ENCODE measurements at places on chromosomes 2 and 18. TPM values are rescaled to one million over a fixed set of nuclear protein-coding genes. Genes with fewer than 3 reads are reported as not detected.

DNA sequence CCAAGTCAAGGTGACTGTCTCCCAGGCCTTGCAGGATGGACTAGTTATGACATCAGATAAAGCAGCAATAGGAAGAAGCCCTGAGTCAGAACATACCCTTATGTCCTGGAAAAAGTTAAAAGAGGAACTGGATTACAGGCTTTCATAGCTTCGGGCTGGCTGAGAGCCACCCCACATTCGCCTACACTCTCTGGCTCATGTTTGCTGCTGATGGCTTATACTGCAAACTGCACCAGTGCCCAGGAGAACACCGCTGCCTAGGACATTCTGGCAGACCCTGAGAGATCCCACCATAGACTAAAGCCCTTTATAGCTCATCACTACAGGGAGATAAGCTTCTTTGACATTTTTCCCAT lies 20.3 kb downstream of the SLC8A1 start:
- DNase-seq: peak; percentile 53
- no peaks in the 10 kb centered on the region for H3K27me3 ChIP-seq
- peaks cover 23% of the 10 kb centered on the region for H3K4me1 ChIP-seq
- H3K4me3 ChIP-seq: no peak overlapping the region

DNA sequence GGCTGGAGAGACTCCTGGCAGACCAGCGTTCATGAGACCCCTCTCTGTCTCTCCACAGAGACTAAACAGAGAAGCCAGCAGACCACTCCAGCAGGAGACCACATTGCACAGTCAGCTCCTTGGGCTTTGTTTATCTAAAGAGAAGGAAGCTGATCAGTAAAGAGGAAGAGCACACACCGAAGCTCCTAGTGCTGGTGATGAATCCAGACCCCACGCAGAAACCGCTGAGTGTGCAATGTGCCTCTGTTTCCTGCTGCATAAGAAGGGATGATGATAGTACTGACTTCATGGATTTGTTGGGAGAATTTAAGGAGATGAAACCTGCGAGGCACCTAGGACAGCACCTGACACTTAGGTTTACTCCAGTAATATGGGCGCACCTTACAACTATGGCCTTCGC lies 544.1 kb upstream of the ID2 start:
- no peaks in the 10 kb centered on the region for H3K36me3 ChIP-seq
- no peak for DNase-seq
- H3K27me3 ChIP-seq: no peaks in the 10 kb centered on the region
- no peak overlapping the region for H3K4me3 ChIP-seq
- H3K27ac ChIP-seq: no peak overlapping the region

GRCh38 chr18:77765468-77765867 lies 515.8 kb downstream of the GALR1 start:
- H3K27ac ChIP-seq: no peak overlapping the region
- no peak overlapping the region for H3K4me3 ChIP-seq
- no peak for DNase-seq
- no peaks in the 10 kb centered on the region for H3K36me3 ChIP-seq
- H3K27me3 ChIP-seq: peaks cover 5% of the 10 kb centered on the region
- no peaks in the 10 kb centered on the region for H3K4me1 ChIP-seq

DNA sequence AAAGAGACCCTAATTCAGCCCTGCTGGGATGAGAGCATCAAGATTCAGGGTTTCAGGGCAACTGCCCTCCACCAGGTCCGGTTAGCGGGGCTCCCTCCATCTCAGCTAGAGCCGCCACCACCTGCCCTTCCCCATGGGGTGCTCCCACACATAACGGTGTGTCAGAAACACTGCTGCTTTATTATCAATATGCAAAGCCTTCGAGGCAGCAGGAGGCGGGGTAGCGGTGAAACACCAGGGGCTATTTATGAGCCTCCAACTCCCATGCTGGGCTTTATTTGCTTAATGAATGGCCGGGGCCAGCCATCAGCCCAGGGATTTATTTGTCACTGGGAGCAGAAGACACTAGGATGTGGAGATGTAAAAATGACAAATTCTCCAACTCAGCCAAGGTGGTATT lies 109.8 kb downstream of the GALNT14 start:
- no peak overlapping the region for H3K4me3 ChIP-seq
- H3K36me3 ChIP-seq: no peaks in the 10 kb centered on the region
- no peaks in the 10 kb centered on the region for H3K27me3 ChIP-seq
- H3K27ac ChIP-seq: no peak overlapping the region
- H3K4me1 ChIP-seq: no peaks in the 10 kb centered on the region

DNA sequence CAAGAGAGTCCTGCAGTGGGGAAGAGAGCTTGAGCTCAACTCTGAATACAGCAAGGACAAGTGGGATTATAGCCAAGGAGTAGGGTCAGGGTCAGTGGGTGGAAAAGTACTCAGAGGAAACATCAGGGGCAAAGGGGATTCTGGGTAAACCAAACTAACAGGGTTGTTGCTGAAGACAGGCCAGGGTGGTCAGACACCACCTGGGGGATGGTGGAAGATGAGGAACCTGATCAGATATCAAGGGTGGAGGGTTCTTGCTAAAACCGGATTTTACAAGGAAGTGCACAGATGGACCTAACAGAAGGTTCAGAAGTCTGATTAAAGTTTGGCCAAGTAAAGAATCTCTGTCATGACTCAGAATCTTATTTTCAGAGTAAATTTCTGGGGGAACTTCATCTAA lies 16.5 kb downstream of the OSBPL1A start:
- H3K27ac ChIP-seq: no peak overlapping the region
- peaks cover 10% of the 10 kb centered on the region for H3K36me3 ChIP-seq
- no peak for DNase-seq
- no peaks in the 10 kb centered on the region for H3K4me1 ChIP-seq
- H3K27me3 ChIP-seq: no peaks in the 10 kb centered on the region

The CCT4 gene
- 95.7 TPM for total RNA-seq

DNA sequence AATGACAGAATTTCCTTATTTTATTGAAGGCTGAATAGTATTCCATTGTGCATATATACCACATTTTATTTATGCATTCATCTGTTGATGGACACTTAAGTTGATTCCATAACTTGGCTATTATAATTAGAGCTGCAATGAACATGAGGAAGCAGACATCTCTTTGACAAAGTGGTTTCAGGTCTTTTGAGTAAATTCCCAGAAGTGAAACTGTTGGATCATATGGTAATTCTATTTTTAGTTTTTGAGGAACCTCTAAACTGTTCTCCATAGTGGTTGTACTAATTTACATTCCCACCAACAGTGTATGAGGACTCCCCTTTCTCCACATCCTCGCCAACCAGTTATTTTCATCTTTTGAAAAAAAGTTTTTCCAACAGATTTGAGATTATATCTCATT lies 77.5 kb downstream of the TMEM200C start:
- DNase-seq: no peak
- H3K4me3 ChIP-seq: no peak overlapping the region
- no peak overlapping the region for H3K27ac ChIP-seq
- no peaks in the 10 kb centered on the region for H3K27me3 ChIP-seq

- no peaks in the 10 kb centered on the region for H3K4me1 ChIP-seq
- H3K36me3 ChIP-seq: no peaks in the 10 kb centered on the region
- no peak overlapping the region for H3K27ac ChIP-seq
- peaks cover 2% of the 10 kb centered on the region for H3K27me3 ChIP-seq
- no peak for DNase-seq
These were observed 236.8 kb upstream of the ATP5MC3 start for GRCh38 chr2:175418224-175418835.

The NT5C1B gene
- total RNA-seq: not detected

DNA sequence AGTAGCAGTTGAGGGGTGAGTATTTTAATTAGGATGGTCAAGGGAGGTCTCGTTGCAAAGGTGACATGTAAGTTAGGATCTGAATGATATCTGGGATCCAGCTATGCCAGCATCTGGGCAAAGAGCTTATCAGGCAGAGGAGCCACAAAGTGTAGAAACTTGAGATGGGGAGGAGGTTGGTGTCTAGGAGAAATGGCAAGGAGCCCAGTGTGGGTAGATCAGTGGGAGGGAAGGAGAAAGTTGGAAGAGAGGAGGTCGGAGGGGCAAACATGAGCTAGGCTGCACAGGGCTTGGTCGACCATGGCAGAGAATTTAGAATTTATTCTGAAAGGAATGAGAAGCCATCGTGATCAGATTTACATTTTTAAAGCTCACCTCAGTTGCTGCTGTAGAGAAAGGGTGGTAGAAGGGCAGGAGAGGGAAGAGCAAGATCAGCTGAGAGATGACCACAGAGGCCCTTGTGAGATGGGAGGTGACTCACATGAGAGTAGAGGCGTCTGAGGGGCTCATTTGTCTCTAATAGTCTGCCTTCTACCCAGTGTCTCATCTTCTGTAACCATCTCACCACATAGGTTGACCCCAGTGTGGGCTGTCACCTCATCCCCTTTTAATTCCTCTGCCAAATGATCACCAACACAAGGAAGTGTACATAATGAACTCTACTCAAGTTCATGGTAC lies 170.0 kb downstream of the ETAA1 start:
- no peak overlapping the region for H3K4me3 ChIP-seq
- no peaks in the 10 kb centered on the region for H3K27me3 ChIP-seq
- no peak for DNase-seq
- no peak overlapping the region for H3K27ac ChIP-seq
- no peaks in the 10 kb centered on the region for H3K36me3 ChIP-seq
- no peaks in the 10 kb centered on the region for H3K4me1 ChIP-seq

- DNase-seq: no peak
- H3K27ac ChIP-seq: no peak overlapping the region
- H3K27me3 ChIP-seq: no peaks in the 10 kb centered on the region
- no peaks in the 10 kb centered on the region for H3K36me3 ChIP-seq
These were observed 38.5 kb downstream of the ACKR3 start for GRCh38 chr2:236608188-236608525.

DNA sequence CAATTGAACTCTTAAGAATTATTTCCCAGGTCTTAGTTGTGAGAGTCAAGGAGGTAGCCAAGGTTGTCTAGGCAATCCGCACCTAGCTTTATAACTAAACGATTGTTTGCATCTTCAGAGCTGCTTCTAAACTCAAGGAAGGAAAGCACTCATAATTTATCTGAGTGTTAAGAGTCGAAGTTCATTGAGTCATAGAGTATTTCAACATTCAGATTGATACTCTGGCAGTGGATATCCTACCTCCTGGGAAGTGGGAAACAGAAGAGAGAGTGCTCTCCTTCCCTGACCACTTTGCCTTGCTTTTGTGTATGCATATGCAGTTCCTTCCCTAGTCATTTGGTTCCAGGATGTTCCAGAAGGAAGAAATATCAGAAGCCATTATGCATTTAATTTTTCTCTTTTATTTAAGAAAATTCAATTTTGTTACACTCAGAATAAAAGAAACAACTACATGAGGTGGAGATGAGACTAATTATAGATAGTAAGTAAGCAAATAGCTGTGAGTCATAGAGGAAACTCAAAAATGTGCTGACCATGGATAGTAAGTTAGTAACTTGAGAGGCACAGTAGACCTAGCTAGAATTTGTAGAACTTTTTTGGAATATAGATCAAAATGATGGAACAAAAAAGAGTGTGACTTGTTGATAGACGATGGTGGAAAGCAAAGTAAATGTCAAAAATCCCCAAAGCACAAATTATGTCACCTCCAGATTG lies 35.4 kb upstream of the FSHR start:
- DNase-seq: no peak
- no peaks in the 10 kb centered on the region for H3K4me1 ChIP-seq
- no peaks in the 10 kb centered on the region for H3K36me3 ChIP-seq
- no peak overlapping the region for H3K4me3 ChIP-seq
- no peak overlapping the region for H3K27ac ChIP-seq

DNA sequence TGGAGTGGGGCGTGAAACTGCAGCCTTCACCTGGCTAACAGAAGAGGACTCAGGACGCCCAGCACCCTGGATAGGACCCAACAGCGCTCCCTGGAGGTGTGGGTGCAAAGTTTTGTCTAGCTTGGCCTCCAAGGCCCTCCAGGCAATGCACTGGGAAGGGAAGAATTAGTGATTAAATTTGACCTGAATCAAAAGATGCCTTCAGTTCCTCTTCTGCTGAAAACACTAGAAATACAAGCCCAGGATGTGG lies 779 bp upstream of the TRIB2 start:
- no peaks in the 10 kb centered on the region for H3K36me3 ChIP-seq
- DNase-seq: peak; percentile 86
- peak overlapping the region; percentile 88 for H3K4me3 ChIP-seq
- H3K4me1 ChIP-seq: peaks cover 22% of the 10 kb centered on the region

DNA sequence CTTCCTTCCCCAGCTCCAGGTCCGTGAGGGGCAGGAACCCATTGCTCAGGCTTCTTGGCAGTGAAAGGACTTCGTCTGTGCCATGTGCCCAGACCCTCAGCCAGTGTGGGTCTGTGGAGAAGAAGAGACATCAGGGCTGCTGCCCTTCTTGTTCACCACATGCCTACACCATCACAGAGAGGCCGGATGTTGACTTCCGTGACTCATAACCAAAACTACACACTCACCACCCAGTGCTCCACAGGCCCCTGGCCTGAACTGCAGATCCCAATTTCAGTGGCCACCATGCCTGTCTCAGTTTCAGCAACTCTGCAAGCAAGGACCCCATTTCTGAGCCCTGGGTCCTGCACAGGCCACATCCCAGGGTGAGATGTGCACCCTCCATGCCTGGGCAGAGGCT lies 332.6 kb upstream of the SALL3 start:
- H3K4me3 ChIP-seq: no peak overlapping the region
- H3K27ac ChIP-seq: no peak overlapping the region
- H3K36me3 ChIP-seq: no peaks in the 10 kb centered on the region
- H3K4me1 ChIP-seq: peaks cover 13% of the 10 kb centered on the region

The CABLES1 gene
- 44.2 TPM for total RNA-seq

DNA sequence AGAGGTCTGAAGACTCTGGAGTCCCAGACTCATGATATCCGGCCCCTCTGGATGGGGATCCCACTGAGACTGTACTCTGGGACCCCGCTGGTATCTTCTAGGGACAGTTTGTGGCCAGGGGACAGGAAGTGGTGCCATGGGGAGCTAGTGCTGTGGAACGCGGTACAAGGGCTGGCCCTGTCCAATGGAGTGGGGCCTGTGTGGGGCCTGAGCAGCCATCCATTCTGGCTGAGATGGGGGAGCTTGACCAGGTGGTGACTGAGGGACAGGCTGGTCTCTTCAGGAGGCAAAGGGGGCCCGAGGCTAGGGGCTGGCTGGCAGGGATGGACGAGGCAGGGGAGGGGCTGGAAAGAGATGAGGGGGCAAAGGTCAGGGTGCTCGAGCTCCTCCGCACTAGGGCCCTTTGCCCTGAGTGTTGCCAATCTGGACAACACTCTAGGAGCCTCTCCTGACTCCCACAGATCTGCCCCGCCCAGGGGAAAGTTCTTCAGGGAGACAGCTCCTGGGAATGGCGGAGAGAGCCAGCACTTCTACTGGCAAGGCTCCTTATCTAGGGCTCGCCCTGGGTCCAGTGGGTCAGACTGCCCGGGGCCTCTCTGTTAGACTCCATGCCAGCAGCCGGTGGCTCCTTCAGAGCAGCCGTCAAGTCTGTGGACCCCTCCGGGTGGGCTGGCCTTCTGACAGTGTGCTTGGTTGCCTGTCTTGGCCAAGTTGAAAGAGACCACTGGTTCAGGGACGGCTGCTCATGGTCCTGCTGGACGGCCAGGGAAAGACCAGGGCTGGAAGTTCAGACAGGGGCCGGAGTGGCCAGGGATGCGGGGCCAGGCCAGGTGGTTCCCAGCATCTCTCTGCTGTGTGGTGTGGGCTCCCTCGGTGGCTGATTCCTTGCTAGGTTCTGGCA lies 12.3 kb downstream of the MALL start:
- no peaks in the 10 kb centered on the region for H3K36me3 ChIP-seq
- H3K4me1 ChIP-seq: peaks cover 78% of the 10 kb centered on the region
- no peak overlapping the region for H3K4me3 ChIP-seq

GRCh38 chr2:88212251-88212790 lies 42.2 kb downstream of the THNSL2 start:
- no peak for DNase-seq
- H3K36me3 ChIP-seq: no peaks in the 10 kb centered on the region
- H3K4me1 ChIP-seq: no peaks in the 10 kb centered on the region
- no peak overlapping the region for H3K4me3 ChIP-seq

GRCh38 chr2:235170016-235170415 lies 218.2 kb downstream of the SH3BP4 start:
- H3K4me1 ChIP-seq: peaks cover 7% of the 10 kb centered on the region
- no peak for DNase-seq
- no peaks in the 10 kb centered on the region for H3K27me3 ChIP-seq
- no peaks in the 10 kb centered on the region for H3K36me3 ChIP-seq
- no peak overlapping the region for H3K4me3 ChIP-seq

The CD8B gene
- total RNA-seq: 1.5 TPM

The TMEM247 gene
- total RNA-seq: not detected

All from lower lobe of right lung (tissue), 2 donors.